ENCODE measurements at places on chromosomes 3 and 15. TPM values are rescaled to one million over a fixed set of nuclear protein-coding genes. Genes with fewer than 3 reads are reported as not detected.

DNA sequence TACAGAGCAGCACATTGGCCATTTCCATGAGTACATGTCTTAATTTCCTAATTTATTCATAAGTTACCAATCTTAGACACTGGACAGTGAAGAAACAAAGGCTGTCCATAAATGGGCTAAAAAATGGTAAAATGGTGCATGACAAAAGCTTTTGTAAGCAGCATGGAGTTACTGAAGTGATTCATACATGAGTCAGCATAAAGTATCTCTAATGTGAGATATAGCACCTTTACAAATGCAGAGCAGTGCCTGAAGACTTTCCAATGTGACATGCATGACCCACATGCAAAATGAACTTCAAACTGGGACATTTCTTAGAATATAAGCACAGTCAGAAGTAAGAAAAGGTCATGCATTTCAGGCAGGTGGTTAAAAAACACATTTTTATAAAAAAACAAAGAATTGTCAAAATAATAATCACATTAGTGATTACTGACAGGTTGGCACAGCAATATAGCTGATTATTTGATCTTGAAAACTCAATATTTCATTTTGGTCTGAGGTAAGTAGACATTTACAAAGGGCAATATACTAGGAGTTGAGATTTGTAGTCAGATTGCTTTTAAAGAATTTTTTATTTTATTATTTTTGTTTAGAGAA lies 299.3 kb downstream of the PLCL2 start:
- no peak for DNase-seq

DNA sequence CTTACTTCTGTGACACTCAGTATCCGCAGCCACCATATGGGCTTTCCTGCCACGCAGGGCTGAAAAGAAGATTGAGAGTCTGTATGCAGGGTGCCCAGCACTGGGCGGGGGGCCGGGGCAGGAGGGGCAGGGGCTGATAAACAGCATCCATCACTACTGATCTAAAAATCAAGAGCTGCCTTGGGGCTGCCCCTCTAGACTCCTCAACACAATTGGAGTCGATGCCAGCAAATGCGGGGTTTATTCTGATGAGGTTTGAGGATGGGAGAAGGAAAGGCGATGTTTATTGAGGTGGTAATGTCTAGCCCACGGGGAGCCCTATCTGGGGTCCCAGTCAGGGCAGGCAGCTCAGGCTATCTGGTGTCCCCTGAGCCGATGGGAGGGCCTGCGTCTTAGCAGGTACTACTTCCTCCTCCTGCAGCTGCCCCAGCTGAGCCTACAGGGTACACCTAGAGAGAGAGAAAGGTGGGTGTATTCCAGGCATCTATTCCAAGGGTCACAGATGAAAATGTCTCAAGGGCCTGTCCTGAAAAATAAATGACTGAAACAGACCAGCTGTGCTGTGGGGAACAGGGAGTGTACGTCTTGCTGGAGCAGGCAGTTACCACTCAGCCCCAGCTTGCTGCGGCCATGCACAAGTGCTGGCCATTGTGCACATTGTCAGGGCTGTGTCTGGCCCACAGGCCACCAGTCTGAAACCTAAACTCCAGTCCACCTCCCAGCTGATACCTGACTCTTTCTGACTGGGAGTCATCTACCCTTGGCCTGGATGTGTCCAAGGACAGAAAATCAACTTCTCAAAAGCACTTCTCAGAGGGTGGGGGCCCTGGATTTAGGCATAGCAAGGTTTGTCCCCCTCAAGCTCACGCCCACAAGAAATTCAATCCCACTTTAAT lies 19.5 kb downstream of the ISG20 start:
- DNase-seq: no peak

GRCh38 chr15:39554746-39555387 lies 26.0 kb upstream of the THBS1 start:
- peak; percentile 49 for DNase-seq

GRCh38 chr15:53203454-53203853 lies 413.3 kb upstream of the ONECUT1 start:
- no peak for DNase-seq

CLDN18 gene
- not detected for total RNA-seq

ATP8B4 gene
- 14.4 TPM for total RNA-seq

DGKG gene
- total RNA-seq: 0.08 TPM

Data from SJCRH30 (cell line).